ENCODE measurements at places on chromosomes 2 and 18.

DNA sequence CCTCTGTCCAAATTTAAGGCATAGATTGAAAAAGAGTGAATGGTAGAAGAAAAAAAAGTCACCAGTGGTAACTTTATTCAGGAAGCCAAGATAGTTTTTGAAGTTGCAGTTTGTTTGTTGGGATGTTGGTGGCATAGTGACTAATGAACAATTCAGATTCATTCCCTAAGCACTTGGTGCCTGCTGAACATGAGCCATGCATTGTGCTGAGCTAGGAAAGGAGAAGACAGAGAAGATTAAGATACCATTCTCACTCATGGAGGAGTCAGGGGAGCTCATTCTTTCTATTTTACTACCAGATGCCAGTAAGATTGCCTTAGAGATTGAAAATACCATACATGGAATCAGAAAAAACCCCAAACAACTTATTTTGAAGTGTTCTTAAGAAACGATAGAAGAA is 25.1 kb downstream of the MEIS1 start:
- no peak for ATAC-seq

GRCh38 chr2:130185896-130186295 is 3.8 kb downstream of the MZT2B start:
- no peak for ATAC-seq

- ATAC-seq = no peak
Observed at GRCh38 chr2:134408791-134409190, 154.9 kb downstream of the MGAT5 start.

DNA sequence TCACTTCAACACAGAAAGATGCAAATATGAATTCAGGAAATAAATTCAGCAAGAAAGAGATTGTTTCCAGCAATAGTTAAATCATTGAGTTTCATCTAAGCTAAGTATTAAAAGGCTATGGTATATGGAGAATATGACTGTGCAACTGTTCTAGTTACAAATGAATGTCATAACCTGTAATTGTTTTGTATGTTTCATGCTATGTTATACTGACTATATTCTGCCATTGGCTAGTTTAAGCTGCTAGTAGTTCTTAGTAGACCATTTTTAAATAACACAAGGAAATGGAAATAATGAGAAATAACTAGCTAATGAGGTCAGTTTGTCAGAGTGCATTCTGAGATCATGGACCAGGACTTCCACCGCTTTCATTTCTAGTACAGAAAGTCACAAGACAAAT is 1154.9 kb upstream of the TMEFF2 start:
- ATAC-seq = peak; percentile 74

GRCh38 chr18:48785091-48785614 is 165.6 kb downstream of the SMAD7 start:
- peak; percentile 66 for ATAC-seq

DNA sequence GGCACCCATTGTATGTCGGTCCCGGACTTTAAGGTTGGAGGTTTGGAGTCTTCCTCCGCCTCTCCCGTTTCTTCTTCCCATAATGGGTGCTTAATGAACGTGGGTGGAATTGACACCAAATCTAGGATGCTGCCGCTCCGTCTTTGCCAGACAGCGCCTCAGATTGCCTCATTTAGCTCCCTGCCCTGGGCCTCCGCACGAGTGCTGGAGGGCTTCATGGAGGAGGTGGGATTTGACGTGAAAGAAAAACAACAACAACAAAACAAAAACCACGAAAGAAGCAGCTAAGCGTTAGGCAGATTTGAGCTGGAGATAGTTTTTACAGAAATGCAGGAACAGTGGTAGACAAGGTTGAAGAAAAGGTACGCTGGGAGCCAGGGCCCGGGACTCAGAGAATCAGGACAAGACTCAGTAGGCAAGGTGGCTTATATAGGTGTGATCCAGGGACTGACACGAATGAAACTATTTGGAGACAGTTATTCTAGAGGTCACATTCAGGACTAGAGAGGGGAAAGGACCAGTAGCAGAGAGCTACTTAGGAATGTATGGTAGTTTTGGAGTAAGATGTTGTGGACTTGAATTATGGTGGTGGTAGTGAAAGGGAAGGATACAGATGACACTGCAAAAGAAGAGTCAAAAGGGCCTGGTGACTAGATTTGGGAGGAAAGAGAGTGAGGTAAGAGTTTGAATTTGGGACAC is 605 bp downstream of the ZNF2 start:
- no peak for ATAC-seq

GRCh38 chr2:5740053-5740452 is 47.9 kb downstream of the SOX11 start:
- no peak for ATAC-seq

- no peak for ATAC-seq
Observed at GRCh38 chr2:225069477-225069876, 27.2 kb upstream of the DOCK10 start.

DNA sequence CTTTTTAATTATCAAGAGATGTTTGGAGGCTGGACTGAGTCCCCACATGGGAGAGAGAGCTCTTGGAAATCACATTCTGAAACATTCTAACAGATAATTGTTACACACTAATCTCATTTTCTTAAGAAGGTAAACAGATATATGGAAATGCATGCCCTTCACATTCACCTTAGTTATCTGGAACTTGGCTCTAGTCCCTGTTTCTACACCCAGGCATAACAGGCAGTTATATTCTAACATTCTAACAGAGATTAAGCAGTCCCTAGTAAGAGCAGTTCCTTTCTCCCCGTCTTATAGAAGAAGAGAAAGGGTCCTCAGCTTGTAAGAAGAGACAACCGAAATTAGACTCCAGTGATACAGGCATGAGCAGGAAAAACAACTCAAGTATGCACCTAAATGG is 385.4 kb downstream of the SOX11 start:
- ATAC-seq = no peak

GRCh38 chr2:238808761-238809160 is 39.1 kb upstream of the TWIST2 start:
- ATAC-seq = no peak

DNA sequence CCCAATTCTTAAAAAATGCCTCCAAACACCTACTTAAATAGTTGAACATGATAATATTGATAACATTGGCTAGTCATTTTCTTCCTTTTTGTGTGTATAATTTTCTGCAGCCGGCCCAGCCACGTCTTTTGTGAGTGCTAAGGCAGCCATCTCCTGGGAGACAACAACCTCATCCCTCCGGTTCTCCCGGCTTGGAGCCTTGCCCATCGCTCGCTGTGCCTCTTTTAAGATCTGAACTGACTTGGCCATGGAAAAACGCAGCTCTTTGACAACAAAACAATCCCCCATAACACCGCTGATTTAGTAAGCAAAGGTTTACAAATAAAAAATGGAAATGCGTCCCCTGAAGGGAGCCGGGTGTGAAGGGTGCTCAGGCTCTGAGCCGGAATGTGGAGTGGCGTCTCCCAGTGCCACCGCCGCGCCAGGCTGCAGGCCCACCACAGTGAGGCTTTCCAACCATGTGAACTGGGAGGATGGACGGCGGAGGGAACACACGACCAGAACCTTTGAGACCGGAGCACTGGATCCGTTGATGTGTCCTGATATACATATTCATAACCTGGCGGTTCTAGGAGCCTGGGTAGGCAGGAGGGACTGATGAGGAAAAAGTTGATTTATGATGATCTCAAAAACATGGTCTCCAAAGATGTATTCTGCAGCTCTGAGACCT is 87.4 kb downstream of the SMIM21 start:
- no peak for ATAC-seq

DNA sequence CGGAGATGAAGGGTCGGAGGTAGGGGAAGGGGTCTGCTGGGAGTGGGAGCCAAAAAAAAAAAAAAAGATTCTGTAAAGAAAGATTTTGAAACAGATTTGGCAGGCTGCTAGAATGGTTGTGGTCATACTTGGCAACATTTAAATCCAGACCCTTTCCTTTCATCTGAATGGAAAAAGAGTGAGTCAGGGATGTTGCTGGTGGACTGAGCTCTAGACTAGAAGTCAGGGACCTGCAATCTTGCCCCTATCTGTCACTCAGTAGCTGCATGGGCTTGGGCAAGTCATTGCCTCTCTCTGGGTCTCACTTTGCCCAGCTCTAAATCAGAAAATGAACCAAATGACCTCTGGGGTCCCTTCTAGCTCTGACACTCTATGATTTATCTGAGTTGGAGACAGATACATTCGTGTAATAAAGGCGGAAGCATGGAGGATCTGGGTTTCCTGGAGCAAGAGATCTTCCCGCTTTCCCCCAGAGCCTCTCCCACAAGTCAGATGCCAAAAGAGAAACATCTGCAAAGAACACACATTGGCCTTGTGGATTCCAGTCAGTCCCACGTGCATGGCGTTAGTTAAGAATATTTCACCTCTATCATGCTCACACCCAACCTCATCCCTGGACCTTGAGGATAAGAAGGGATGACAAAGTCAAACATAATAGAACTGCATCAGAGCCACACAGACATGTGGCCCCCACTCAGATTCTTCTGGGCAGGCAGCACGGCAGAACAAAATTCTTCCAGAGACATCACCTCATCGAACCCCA is 58.5 kb downstream of the ADD2 start:
- ATAC-seq = no peak

DNA sequence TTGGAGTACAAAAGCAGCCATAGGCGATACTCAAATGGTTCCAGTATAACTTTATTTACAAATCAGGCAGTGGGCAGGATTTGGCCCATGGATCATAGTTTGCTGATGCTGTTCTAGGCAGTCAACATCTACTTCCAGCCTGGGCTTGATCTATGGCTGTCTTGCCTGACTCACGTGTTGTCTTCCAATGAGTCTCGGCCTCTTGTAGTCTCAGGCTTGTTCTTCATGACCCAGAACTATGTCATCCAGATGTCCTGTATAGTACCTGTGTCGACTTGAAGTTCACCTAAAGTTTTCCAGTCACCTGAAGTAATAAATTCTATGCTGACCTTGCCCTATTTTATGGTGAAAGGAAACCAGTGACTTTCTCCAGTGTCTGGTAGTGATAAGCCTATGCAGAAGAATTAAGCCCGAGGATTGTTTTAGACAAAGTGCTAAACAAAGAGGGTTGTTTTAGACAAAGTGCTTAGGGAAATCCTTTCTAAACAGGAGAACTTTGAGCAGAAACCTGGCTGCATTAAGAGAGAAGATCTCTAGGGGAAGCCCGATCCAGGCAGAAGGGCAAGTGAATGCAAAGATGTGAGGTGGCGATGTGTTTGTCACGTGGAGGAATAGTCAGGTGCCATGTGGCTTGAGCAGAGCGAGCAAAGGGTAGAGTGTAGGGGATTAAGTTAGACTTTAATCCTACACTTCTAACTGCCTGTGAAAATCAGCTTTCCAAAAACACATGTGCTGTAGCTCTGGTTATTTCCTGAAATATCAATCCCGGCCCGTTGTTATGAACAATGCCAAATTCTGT is 8.5 kb upstream of the THNSL2 start:
- ATAC-seq = no peak

DNA sequence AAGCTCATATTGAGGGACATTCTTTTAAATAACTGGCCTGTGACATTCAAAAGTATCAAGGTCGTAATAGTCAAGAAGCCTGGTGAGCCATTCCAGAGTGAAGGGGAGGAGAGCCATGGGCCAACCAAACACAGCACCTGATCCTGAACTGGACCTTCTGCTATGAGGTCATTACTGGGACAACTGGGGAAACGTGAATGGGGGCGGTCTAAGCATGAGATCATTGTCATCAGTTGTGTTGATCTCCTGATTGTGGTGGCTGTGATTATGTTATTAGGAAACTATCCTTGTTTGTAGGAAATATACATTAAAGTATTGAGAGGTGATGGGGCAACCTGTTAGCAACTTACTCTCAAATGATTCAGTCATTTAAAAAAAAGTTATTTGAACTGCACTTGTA is 79.3 kb downstream of the FBXO15 start:
- ATAC-seq = no peak

DNA sequence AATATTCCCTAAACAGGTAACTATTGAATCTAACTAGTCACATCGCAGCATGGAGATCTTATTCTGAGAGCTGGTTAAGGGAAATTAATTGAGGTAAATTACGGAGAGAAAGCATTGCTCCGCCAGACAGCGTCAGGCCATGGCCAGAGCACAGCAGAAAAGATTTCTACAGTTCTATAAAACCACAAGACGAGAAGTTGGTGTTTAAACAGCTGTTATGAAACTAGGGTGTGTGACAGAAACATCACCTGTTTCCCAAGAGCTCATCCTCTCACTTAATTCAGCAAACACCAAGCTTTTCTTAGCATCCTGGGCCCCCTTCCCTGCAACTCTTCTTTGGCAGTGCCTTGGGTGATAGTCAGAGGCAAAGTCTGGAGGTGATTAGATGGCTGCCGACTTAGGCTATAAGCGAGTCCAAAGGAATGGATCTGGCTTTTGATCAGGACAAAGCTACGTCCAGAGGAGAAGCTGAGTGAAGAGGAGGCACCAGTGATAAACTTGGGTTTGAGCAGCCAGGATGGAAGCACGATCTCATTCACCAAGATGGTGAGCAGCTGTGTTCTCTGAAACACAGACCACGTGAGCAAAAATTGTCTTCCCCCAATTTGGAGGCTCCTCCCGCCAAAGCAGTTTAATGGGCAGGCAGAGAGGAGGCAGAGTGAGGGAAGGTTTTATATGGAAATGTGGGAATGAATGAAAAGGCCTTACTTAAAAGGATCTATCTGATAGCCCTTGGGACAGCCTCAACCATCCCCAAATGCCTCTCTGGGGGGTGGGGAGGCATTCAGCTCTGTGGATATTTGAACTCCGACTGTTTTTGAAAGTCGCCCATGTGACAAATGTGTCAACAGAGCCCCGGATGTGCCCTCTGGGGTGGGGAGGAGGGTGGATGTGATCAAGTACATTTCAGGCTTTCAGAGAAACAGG is 57.8 kb downstream of the PKDCC start:
- ATAC-seq = peak; percentile 23

- ATAC-seq = no peak
Observed at GRCh38 chr18:54453996-54454395, 96.3 kb downstream of the C18orf54 start.
